ENCODE measurements at places on chromosomes 5 and 9. TPM values are rescaled to one million over a fixed set of nuclear protein-coding genes. Genes with fewer than 3 reads are reported as not detected.

DNA sequence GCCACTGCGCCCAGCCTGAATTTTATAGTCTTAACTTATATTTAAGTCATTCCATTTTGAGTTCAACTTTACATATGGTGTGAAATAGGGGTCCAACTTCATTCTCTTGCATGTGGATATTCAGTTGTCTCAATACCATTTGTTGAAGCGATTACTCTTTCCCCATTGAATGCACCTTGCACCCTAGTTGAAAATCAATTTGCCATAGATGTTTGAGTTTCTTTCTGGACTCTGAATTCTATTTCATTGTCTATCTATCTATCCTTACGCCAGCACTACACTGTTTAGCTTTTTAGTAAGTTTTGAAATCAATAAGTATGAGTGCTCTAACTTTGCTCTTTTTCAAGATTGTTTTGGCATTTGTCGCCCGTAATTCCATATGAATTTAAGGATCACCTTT lies 49.8 kb downstream of the TMOD1 start:
- DNase-seq = no peak

DNA sequence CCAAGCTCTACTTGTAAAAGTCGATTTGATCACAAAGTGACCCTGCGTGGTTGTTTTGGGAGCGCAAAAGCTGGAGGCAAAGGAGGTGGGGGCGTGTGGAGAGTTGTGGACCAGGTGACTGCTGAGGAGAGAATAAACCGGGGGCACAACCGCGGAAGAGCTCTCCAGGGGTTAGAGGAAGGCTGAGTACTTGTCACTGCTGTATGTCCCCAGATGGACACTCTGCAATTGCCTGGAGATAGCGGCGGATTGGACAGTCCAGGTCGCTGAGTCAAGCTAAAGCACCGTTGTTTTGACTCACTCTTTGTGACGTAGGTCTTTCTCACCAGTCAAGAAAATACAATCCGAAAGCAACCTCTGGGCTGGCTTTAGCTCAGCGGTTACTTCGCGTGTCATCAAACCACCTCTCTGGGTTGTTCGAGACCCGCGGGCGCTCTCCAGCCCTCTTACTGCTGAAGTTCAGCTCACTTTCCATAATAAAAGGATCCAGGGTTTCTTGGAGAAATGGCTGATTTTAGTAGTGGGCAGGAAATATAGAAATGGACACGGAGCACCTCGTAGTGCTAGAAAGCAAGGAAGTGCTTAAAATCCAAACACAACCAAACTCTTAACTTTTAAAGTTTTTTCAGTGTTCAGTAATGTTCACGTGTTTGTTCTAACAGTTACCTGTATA lies 25.7 kb downstream of the ZMAT2 start:
- no peak for DNase-seq

DNA sequence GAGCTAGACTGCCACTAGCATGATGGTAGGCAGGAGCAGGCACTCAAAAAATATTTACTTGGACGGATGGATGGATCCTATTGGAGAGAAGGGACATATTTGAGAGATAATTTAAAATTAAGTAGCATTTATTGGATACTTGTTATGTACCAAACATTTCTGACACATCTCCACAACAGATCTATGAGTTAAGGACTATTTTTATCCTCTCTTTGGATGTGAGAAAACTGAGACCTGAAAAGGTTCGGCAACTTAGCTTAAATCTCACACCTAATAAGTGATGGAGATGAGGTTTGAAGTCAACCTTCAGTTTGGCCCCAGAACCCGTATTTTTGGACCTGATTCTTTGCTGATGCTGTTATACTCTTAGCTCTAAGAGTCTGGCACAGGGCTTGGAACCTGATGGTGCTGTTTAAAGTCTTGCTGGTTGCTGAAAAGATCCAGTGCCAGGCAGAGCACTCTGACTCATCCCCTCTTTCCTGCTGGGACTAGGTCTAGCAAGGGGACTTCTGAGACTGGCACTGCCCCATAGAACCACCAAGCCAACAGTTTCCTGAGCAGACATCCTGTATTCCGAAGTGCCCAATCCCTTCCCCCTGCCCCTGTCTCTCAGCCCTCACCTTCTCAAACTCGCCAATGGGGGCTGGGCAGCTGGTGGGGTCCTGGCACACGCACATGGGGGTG lies 15.6 kb downstream of the SPARC start:
- no peak for DNase-seq

CD274 gene
- polyA plus RNA-seq = 1.5 TPM

BARX1 gene
- polyA plus RNA-seq = 0.15 TPM

All from right renal pelvis (tissue), 4 donors.